ENCODE measurements at places on chromosomes 1 and 21.

DNA sequence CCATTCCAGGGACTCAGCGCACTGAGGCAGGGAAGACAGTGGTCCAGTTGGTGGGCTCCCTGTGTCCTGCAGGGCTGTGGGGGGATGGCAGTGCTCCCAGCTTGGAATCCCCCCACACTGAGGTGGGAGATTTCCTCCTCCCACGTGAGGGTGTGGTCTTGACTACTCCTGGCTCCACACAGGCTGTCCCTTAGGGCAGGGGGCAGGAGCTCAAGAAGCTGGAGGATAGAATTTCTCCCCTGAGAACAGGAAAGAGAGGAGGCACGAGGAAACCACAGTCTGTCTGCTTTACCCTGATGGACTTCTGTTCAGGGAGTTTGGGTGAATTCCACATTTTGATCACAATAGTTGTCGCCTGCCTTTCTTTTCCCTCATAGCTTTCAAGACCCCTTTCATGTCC is 62.1 kb downstream of the CACNA1E start:
- DNase-seq, result no peak

DNA sequence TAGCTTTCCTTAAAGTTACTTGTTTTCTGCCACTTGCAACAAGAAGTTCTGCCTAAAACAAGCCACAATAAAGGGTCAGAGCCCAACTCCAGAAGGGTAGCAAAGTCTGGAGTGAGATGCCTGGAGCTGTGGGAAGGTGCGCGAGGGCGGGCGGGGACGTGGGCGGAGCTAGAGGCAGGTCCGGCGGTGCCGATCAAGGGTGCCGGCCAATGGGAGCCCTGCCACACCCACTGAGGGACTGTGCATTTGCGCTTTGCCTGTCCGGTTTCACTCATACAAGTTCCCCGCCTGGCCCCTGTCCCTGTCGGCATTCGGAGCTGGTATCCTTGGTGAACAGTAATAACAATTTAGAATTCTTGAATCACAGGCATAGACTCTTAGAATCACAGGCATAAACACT is 732.4 kb downstream of the MATN1 start:
- no peak for DNase-seq

DNA sequence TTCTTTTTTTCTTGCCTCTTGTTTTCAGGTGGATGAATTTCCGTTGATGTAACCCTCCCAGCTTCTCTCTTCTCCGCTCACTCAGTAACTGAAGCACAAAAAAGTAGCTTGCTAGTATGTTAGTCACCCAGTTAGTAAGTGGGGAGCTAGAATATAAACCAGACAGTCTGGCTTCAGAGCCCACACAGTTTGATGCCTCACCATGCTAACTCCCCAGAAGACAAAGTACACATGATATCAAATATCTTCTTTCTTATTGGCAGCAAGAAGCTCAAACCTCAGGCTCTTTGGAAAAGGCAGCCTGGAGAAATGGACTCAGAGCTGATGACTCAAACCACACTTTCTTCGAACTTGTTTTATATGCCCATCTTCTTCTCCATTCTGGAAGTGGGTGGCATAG is 187.5 kb upstream of the PLXNA2 start:
- no peak for DNase-seq

DNA sequence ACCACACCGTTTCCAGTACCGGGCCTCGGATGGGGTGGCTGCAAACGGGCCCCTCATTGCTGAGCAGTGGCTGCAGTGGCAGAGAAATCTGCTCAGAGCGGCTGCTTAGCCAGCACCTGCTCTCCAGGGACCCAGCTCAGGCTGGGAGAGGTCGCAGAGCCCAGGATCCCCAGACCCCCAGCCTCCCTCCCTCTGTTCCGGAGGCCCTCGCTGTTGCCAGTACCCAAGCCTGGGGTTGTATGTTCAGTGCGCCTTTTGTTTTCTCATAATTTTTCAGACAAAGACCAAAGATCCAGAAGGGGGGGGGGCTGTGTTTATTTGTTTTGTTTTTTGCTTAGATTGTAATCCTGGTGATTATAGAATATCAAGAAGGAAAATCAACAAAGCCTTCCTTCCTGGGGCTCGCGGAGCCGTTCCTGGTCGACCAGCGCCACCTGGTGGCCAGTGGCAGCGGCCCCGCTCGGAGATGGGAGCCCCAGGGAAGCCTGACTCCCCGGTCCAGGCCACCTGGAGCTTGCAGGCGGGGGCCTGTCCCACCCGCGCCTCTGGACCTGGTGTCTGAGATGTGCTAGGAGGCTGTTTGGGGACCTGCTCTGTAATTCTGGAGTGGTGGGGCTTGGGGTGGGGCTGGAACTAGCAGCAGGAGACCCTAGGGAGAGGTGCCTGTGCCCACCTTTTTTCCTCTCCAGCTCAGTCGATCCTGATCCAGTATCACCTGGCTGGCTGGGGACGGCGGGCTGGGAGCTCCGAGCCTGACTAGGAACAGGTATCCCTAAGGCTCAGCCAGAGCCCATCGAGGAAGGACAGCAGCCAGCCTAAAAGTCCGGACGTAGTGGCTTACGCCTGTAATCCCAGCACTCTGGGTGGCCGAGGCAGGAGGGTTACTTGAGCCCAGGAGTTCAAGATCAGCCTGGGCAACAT is 123.9 kb upstream of the VAMP3 start:
- peak; percentile 76 for DNase-seq

DNA sequence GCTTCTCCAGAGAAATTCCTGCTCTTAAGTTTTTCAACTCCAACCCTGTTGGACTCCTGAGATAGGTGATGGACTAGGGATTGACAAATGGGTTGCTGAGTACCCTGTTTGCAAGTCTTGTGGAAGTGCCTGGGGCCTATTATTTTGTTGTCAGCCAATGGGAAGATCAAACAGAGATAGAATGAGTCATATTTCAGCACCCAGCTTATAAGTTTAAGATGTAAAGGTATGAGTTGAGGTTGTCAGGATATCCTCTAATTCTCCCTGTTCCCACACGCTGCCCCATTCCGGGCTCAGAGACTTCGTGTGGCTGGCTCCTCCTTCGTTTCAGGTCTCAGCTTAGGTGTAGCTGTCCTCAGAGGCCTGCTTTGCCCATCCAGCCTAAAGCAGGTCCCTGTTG is 91.8 kb downstream of the CENPF start:
- DNase-seq, result no peak

GRCh38 chr1:230581446-230582079 is 60.7 kb upstream of the COG2 start:
- no peak for DNase-seq

DNA sequence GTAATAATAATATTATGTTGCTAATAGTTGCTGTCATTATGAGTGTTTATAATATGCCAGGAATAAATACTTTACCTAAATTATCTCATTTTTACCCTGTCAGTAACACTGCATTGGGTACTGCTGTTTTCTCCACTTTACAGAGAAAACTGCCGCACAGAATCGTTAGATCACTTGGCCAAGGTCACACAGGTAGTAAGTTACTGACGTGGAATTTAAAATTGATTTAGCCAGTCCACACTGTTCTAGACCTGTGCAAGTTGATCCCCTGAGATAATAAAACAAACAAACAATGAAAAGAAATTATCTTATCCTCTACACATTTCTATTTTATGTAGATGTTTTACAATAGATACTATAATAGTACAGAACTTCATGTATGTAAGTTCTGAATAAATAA is 174.1 kb downstream of the ROR1 start:
- DNase-seq, result no peak

GRCh38 chr1:51168266-51168845 is 66.3 kb downstream of the C1orf185 start:
- DNase-seq, result no peak

DNA sequence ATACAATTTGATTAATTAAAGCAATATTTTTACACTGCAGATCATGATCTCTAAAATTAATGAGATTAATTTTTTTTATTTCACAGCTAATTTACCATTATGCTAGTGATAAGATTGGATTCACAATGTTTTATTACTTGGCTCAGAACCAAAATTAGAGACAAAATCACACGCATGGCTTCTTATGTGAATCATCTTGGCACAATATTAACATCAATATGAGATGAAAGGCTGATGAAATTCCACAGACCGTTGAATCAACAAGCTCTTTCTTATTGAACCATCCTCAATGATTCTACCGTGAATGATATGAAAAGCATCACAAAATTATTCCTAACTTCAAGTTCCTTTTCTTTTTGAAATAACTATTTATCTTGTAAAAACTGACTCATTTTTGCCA is 544.9 kb downstream of the KCNT2 start:
- no peak for DNase-seq

GRCh38 chr1:19156676-19157075 is 53.4 kb downstream of the UBR4 start:
- no peak for DNase-seq

- no peak for DNase-seq
These were observed 34.9 kb downstream of the RSPH1 start for GRCh38 chr21:42461185-42461520.

GRCh38 chr1:44281962-44282703 is 68.9 kb downstream of the DMAP1 start:
- DNase-seq, result no peak

- no peak for DNase-seq
These were observed 42.1 kb upstream of the CASZ1 start for GRCh38 chr1:10838541-10838940.

- DNase-seq, result peak; percentile 69
These were observed 78.7 kb upstream of the ATP1B1 start for GRCh38 chr1:169027607-169028320.

GRCh38 chr1:245377854-245378253 is 223.1 kb downstream of the KIF26B start:
- DNase-seq, result no peak

GRCh38 chr1:62912028-62912638 is 128.2 kb downstream of the ATG4C start:
- DNase-seq, result no peak

- DNase-seq, result no peak
These were observed 139.2 kb downstream of the GALNT2 start for GRCh38 chr1:230206207-230206606.

DNA sequence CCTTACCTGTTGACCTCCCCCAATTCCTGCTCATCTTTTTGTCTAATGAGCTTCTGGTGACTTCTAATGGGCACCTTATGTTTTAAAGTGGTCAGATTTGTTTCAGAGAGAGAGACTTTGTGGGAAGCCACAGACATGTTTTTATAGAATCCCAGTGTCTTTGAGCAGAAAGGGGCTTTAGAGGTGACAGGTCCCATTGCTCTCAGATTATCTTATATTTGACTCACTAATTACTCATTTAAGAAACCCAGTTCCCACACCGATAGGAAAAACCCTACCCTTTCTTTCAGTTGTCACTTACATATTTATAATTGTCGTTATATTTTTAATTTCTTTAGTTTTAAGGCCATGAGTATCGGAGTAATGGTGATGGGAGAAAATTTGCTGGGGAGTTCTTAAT is 215.5 kb downstream of the CAMTA1 start:
- no peak for DNase-seq

- DNase-seq, result no peak
These were observed 183.1 kb upstream of the IVNS1ABP start for GRCh38 chr1:185500001-185500626.

- DNase-seq, result no peak
These were observed 4.0 kb downstream of the PRELP start for GRCh38 chr1:203479646-203480045.

DNA sequence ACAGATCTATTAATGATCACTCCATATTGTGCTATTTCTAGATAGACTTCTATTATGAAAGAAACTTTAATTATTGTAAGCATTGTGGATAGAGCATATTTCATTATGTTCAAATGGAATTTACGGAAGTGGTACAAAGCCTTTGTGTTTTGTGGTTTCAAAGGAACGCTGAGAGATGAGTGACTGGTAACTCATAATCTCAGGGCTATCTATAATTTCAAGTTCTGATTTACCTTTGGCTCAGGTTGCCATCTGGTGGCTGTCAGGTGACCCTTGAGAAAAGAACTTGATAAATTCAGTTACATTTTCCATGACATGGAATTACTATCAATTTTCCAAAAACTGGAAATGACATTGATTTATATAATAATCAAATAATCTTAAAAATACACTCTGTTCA is 12.2 kb downstream of the NTNG1 start:
- no peak for DNase-seq

DNA sequence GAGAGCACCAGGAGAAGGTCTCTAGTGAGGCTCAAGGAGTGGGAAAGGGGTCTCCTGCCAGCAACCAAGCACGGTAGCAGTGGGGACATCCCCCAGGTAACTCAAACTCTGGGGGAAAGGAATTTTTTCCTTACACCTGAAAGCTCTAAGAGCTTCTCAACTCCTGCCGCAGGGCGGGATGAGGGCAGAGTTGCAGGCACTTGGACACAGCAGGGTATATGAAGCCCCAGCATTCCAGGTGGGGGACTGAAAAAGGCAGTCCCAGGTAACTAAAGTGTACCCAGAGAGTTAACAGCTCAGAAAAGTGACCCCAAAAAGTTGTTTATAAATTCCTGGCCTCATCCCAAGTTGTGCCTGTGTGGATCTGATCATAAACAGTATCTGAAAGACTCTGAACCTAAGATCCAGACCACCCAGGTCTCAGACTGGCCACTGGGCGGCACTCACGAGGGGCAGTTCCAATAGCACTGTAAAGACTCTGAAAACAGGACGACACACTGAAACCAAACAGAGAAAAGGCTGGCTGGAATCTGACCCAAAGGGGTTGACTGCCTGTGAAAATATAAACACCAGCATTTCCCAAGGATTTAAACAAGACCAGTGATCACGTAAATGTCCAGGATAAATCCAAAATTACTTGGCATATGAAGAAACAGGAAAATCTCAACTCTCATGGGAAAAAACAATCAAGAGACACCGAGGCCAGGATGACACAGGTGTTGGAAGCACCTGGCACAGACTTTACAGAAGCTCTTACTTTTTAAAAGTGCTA is 47.5 kb downstream of the HSF2BP start:
- peak; percentile 64 for DNase-seq

GRCh38 chr1:230043081-230043480 is 24.0 kb upstream of the GALNT2 start:
- DNase-seq, result no peak

All from kidney (tissue), 22 donors.